ENCODE measurements at places on chromosomes 16 and 17. TPM values are rescaled to one million over a fixed set of nuclear protein-coding genes. Genes with fewer than 3 reads are reported as not detected.

The SSH2 gene
- 39.1 TPM for total RNA-seq

The TBC1D3C gene
- total RNA-seq: 0.19 TPM

The IFI35 gene
- 33.5 TPM for total RNA-seq

The AXIN1 gene
- total RNA-seq: 19.4 TPM

The RASL10B gene
- total RNA-seq: 24.3 TPM

The RASD1 gene
- total RNA-seq: 254 TPM

The CLEC3A gene
- not detected for total RNA-seq

The EVI2B gene
- total RNA-seq: 19.5 TPM

The LPO gene
- total RNA-seq: not detected

The DPEP3 gene
- total RNA-seq: 0.16 TPM

The GPR139 gene
- total RNA-seq: not detected

The FOXO3B gene
- total RNA-seq: 2.1 TPM

The ARHGAP23 gene
- 63.4 TPM for total RNA-seq

The KRTAP4-3 gene
- total RNA-seq: not detected

The XAF1 gene
- total RNA-seq: 99.1 TPM

The G6PC1 gene
- total RNA-seq: not detected

The C16orf87 gene
- 6.8 TPM for total RNA-seq

The GGT6 gene
- not detected for total RNA-seq

The TNP2 gene
- not detected for total RNA-seq

The HSD17B1 gene
- total RNA-seq: 3.2 TPM

The MSLN gene
- not detected for total RNA-seq

The MYH2 gene
- not detected for total RNA-seq

The FBXW10 gene
- total RNA-seq: 0.51 TPM

The KRTAP2-3 gene
- not detected for total RNA-seq
